Activated CD4-positive, alpha-beta T cell treated with anti-CD3 and anti-CD28 coated beads for 1 hour (primary cell): ENCODE measurements at places on chromosomes 2 and 18.

DNA sequence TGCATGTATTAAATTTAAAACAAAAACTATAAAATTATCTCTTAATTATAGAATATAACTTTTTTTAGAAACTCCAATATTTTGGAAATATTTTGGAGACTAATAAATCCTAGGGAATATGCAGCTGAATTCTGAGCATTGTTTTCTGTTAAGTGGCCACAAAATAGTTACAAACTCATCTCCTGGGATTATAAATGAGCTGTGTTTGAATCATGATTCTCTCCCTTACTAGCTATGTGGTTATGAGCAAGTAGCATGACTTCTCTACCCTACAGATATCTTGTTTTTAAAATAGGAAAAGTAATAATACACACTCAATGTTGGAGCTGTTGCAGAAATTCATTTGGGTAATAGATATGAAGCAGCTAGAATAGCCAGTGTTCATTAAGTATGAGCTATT lies 137.9 kb upstream of the ITGA4 start:
- DNase-seq, result no peak

GRCh38 chr2:21837168-21837960 lies 713.6 kb downstream of the TDRD15 start:
- no peak for DNase-seq

DNA sequence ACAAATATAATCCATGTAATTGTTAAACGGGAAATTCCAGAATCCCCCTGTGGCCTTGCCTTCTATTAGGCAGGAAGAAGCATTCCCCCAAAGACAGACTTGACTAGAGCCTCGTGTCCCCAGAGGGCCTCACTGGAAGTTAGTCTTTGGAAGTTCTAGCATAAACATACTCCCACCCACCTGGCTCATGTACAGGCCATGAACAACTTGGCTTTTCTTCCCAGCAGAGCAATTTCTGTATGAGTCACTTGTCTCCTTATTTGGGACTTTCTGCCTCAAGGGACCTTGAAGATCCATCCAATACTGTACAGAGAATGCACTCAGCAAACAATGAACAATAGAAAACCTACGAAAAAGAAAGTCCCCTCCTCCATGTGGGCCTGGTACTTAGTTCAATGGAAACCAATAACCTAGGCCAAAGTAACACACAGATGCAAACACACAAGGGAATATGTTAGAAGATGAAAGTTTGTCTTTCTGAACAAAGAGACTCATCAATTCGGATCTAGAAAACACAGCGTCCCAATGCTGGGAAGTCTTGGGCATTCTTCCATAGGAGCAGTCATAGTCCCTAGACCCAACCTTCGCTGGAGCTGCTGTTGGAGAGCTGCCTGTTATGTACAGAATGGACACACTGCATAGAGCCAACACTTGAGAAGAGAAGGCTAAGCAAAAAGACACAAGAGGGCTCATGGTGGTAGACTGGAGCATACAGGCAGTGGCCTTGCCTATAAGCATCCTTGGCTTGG lies 303.5 kb downstream of the HRH4 start:
- no peak for DNase-seq

GRCh38 chr2:217801115-217801531 lies 201.7 kb downstream of the TNS1 start:
- no peak for DNase-seq

GRCh38 chr2:191728750-191729624 lies 51.1 kb downstream of the NABP1 start:
- no peak for DNase-seq

DNA sequence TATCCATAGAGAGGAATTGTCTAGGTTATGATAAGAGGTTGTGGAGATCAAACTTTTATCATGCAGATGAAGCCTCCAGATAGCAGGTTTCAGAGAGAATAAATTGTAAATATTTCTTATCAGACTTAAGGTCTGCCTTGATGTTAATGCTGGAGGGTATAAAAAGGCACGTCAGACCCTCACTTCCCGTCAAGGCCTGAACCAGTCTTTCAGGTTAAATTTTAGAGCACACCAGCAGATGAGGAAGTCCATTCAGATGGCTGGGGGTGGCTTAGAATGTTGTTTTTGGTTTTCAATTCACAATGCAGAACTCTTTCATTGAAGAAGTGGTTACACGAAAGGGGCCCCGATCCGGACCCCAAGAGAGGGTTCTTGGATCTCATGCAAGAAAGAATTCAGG lies 144.4 kb upstream of the FBXO11 start:
- DNase-seq, result no peak
